Cardiac atrium fibroblast (primary cell): ENCODE measurements at places on chromosomes 4 and X. TPM values are rescaled to one million over a fixed set of nuclear protein-coding genes. Genes with fewer than 3 reads are reported as not detected.

Gene ODAPH
- total RNA-seq = not detected in 2 replicates

Gene CETN2
- 31.8 and 38.8 TPM in 2 replicates for total RNA-seq

Gene PNCK
- total RNA-seq = 0.49 and 0.90 TPM in 2 replicates

Gene APOO
- total RNA-seq = 8.1 and 38.5 TPM in 2 replicates

Gene PAGE4
- total RNA-seq = not detected in 2 replicates

Gene PAPSS1
- total RNA-seq = 57.8 and 80.2 TPM in 2 replicates

Gene PRDM8
- total RNA-seq = 0.81 and 3.1 TPM in 2 replicates

Gene PROM1
- total RNA-seq = not detected in 2 replicates

Gene RIPPLY1
- not detected in 2 replicates for total RNA-seq

Gene ZFP42
- 0.18 TPM in 1 of 2 replicates, not detected in the other for total RNA-seq

Gene ARAP2
- total RNA-seq = 0.16 and 0.18 TPM in 2 replicates

Gene GRID2
- not detected in 2 replicates for total RNA-seq

Gene BMPR1B
- 0.18 and 0.32 TPM in 2 replicates for total RNA-seq

Gene TMEM47
- total RNA-seq = 42.6 and 48.0 TPM in 2 replicates

Gene ZNF827
- total RNA-seq = 1.4 and 7.5 TPM in 2 replicates

Gene TBX22
- not detected in 2 replicates for total RNA-seq

Gene HSD17B13
- total RNA-seq = not detected in 2 replicates
